Stimulated activated CD4-positive, alpha-beta T cell treated with anti-CD3 and anti-CD28 coated beads, Interleukin-1b, Interleukin-23, amount 100 ng/mL, for 1 hour (primary cell): ENCODE measurements at places on chromosomes 4 and X.

- DNase-seq, result no peak
These were observed 52.3 kb upstream of the TMEM131L start for GRCh38 chr4:153413842-153414241.

- no peak for DNase-seq
These were observed 8.4 kb downstream of the ZNF280C start for GRCh38 chrX:130260316-130260715.

- no peak for DNase-seq
These were observed 37.4 kb downstream of the PAK3 start for GRCh38 chrX:111133389-111133788.

GRCh38 chrX:45711231-45711630, 510.6 kb upstream of the DIPK2B start:
- no peak for DNase-seq

GRCh38 chr4:159296061-159296460, 193.2 kb downstream of the RAPGEF2 start:
- no peak for DNase-seq

DNA sequence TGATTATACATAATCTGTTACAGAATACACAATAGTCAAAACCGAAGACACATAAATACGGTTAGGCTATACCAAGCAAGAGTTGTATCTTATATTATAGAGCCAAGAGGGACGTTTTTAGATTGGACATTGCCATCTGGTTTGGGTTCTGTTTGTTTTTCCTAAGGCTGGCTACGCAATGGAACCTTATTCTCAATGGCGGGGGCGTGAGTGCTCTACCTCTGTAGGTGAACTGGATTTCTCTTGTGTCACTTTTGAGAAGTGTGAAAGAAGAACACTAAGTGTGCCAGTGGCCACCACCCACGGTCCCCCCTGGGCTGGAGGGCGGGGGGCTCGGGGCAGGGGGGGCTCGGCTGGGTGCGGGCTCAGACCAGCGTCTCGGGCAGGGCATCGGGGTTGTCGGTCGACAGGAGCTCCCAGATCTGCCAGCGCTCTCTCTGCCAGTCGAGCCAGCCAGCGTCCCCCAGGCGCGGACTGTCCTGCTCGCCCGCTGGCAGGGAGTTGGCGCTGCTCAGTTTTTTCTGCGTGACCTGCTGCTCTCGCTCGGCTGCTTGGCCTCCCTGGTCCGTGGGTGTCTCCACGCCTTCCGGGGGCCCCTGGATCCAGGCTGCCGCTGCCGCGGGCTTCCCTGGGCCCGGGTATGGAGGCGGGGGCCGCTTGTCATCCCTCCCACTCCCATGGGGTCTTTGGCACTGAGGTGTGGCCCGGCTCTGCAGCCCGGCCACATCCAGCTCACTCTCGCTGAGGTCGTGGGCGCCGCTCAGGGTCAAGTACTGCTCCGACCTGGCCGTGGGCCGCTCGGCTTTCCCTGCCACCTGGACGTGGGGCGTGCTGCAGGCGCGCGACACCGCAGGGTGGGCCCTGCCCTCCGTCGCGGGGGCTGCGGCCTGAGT, 27.6 kb downstream of the HCCS start:
- DNase-seq, result no peak

DNA sequence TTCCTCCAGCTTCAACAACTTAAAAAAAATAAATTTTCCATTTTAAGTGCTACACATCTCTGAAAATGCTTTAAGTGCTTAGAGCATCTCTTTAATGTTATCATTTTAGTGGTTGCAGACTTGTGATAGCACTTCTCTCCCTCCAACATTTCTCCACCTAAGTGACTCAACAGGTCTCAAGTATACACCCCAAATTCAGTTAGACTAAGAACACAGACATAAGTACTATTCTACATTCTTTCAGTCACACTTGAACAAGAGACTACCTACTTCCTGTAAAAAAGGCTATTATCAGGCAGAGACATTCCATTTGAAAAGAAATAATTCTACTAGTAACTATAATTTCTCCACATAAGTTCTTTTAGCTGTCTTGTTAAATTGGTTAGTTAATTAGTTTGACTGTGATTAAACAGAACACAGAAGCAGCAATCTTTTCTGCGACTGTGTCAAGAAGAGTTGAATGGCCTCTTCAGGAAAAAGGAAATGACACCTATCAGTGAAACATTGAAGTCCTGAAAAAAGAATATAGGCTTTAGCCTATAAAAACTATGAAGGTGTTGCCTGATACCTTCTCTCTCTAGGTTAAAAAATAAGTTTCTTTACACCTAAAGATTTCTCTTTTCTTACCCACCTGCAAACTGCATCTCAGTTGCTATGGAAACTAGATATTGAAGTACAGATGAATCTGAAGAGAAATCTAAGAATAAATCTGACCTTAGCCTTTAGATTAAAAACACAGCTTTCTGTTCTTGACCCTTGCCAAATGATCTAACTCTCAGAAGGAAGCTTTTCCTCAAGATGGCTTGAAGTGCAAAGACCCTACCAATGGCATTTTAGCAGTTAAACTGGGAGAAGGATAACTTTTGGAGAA, 18.0 kb downstream of the NAF1 start:
- no peak for DNase-seq

- no peak for DNase-seq
These were observed 259.7 kb downstream of the NKX6-1 start for GRCh38 chr4:84239278-84239845.

DNA sequence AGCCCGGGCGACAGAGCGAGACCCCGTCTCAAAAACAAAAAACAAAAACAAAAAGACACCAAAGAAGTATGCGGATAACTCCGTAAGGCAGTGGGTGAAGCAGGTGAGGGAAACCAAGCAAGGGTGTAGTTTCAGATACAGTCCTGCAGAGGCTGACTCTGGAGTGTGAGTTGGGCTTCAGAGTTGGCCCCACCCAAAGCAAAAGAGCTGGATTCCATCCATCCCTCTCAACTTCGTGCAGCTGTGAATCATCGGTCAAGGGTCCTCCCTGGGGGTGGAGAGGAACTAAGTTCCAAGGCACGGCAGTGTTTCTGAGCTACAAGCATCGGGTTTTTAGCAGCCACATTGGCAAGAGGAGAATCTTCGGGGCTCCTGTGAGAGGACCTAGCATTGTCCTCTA, 43.9 kb upstream of the FAM9A start:
- no peak for DNase-seq

GRCh38 chrX:46506076-46506475, 39.1 kb downstream of the ZNF674 start:
- no peak for DNase-seq

DNA sequence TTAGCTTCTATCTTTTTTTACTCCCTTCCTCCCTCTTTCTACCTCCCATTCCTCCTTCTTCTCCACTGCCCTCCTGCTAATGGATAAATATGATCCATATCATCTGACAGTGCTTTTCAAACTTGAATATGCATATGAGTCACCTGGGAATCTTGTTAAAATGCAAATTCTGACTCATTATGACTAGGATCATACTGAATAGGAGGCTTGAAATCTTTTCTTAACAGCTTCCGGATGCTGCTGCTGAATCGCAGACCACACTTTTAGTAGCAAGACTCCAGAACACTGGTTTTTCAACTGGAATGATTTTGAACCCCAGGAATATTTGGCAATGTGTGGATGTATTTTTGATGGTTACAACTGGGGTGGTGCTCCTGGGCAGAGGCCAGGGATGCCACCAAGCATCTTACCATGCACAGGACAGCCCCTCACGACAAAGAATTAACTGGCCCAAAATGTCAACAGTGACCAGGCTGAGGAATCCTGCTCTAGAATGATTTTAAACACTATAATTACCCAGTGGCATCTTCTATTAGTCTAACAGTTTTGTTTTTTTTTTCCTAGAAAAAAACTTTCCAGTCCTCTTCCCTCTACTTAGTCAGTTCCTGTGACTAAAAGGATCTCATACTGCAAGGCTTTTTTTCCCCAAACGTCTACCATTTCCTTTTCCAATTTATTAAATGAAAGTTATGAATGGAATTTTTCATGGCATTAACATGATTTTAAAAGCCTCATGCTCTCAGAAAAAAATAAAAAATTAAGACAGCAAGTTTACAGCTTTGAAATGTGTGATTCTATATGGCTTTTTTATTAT, 10.6 kb upstream of the PYURF start:
- DNase-seq, result no peak

DNA sequence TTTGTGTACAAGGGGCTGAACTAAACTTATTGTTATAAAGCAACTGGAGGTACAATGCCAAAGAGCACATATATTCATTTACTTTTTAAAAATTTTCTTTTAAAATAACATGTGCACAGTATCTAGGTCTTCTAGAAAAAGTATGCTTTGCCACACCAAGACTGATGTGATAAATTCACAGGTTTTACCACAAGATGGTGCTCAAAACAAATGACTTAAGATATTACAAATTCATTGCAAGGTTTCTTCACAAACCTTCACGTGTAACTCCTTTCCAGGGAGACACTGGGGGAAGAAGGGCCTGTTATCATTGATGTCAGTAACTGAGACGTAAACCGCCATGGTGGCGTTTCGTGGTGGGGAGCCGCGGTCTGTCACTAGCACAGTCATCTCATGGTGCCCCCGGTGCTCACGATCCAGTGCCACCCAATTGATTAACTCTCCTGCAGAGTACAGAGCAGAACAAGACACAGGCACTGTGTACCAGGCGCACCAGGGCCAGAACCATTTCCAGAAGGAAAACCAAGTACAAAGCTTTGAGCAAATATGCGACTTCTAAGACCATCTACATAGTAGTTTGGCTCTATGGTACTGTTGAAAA, 162.2 kb downstream of the DCHS2 start:
- no peak for DNase-seq

DNA sequence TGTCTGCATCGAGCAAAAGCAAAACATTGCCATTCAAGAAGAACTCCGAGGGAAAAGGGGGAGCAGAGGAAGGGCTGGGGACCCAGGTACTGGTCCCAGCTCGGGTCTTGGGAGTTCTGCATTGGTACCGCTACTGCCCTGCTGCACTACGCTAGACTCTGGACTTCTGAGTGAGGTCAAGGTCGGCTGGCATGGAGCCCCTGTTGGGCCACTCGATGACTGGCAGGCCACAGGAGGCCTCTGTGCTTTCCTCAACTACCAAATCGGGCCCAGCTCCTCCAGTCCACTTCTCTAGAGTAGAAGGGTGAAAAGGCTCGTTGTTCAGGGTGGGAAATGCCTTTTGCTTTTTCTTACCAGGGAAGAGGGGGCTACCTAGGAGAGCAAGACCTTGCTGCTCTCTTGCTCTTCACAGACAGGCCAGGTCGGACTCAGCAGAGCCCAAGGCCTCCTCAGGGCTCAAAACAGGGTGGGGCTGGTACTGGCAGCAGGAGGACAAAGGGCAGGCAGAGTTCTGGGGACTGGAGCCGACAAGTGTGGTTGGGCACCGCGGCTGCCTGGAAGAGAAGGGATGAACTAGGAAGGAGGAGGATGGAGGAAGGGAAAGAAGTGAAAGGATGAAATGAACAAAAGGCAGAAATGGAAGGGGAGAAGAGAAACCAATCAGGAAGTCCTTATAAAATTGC, 8.9 kb upstream of the IRAK1 start:
- no peak for DNase-seq

DNA sequence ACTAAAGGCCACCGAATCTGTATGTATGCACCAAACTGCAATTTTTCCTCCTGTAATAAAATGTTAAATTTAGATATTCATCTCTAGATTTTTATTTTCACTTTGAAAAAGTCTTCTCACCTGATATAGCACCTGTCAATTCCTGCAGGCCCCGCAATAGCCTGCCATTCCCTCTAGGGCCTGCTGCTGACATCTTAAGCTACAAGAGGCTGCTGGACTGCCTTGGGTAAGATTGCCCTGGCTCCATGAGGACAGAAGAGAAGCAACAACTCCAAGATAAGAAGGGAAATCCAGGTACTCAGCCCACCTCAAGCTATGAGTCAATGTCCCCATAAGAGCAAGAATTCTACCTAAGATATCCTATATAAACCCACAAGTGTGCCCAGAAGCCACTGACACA, 230.2 kb upstream of the AGTR2 start:
- no peak for DNase-seq

GRCh38 chr4:40990236-40990898, 224.0 kb downstream of the APBB2 start:
- no peak for DNase-seq

DNA sequence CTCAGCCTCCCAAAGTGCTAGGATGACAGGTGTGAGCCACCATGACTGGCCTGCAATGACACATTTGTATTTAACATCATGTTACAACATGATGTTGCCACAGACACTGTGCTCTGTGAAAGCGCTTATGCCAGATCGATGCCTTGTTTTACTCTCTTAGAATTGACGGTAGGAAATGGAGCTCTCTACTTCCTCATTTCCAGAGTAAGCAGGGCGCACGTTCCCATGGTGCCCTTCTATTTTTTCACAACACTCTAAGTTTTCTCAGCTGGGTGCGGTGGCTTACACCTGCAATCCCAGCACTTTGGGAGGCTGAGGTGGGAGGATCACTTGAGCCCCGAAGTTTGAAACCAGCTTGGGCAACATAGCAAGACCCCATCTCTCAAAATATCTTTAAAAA, 60.7 kb upstream of the DHRSX start:
- no peak for DNase-seq

GRCh38 chrX:132181364-132181763, 37.9 kb downstream of the RAP2C start:
- DNase-seq, result no peak

- no peak for DNase-seq
These were observed 74.1 kb upstream of the PPP3CA start for GRCh38 chr4:101421386-101421785.
